T-cell (primary cell): ENCODE measurements at places on chromosomes 6 and 20.

- no peaks in the 10 kb centered on the region for H3K27me3 ChIP-seq
- no peak overlapping the region for H3K4me3 ChIP-seq
- H3K36me3 ChIP-seq, result no peaks in the 10 kb centered on the region
- no peaks in the 10 kb centered on the region for H3K4me1 ChIP-seq
- H3K27ac ChIP-seq, result no peak overlapping the region
- DNase-seq, result no peak
Measured at GRCh38 chr6:74256781-74257180, 560.8 kb downstream of the CD109 start.

DNA sequence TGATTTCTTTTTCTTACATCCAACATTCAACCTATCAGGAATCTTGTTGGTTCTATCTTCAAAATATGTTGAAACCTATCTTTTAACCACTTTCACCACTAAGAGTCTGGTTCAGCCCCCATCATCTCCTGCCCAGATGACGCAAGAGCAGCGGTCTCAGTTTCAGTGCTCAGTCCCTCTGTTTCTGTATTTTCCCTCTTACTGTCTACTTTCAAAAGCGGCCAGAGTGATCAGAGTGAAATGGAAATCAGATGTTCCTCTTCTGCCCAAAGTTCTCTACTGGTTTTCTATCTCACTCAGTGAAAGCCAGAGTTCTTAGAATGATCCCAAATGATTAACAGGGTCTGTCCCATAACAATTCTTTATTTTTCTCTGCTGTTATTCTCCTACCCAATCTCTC is 147.9 kb upstream of the PDE7B start:
- no peaks in the 10 kb centered on the region for H3K4me1 ChIP-seq
- no peak overlapping the region for H3K27ac ChIP-seq
- H3K27me3 ChIP-seq, result no peaks in the 10 kb centered on the region
- no peak overlapping the region for H3K4me3 ChIP-seq

DNA sequence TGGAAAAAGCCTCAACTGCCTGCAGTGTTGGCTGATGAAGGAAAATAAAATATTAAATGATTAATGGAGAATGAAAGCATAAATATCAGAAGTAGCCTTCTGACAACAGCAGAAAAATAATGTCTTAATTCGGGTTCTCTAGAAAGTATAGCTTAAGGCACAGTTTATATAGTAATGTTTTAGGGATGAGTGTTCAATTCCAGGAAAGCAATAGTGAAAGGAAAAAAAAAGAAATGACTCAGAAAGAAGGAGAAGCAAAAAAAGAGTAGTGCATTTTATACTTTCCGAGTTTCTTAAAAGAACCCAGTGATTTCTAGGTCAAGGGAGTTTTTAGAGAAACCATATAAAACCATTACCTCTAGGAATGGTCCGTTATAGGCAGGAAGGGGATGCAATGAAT is 137.3 kb downstream of the HTR1B start:
- no peaks in the 10 kb centered on the region for H3K36me3 ChIP-seq
- no peak overlapping the region for H3K27ac ChIP-seq
- H3K4me1 ChIP-seq, result no peaks in the 10 kb centered on the region
- no peak overlapping the region for H3K4me3 ChIP-seq
- DNase-seq, result no peak

DNA sequence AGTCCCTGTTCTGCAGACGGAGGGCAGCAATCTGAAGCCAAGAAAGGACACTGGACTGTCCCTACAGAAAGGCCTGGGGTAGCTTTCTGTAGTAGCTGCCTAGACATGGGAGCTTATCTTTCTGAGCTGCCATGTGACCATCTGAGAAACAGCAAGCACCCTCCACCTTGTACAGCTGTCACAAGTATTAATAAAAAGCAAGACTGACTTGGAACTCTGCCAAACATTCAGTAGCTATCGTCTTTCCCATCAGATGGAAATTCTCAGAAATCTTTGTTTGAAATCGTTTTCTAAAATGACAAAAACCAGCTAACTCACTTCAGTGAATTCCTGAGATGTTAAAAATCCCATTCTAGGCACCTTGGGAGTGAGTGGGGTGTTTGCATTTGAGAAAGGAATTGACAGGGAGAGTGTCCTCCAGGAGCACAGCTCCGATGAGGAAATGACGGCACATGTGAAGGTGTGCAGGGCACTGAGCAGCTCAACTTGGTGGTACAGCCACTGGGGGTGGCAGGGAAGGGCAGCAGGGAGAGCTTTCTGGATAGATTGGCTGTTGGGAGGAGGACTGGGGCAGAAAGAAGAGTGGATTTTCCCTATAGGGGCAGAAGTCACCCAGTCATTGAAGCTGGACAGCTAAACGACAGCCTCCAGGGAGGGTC is 24.5 kb downstream of the ACSS1 start:
- H3K27ac ChIP-seq, result no peak overlapping the region
- peaks cover 24% of the 10 kb centered on the region for H3K4me1 ChIP-seq
- H3K27me3 ChIP-seq, result no peaks in the 10 kb centered on the region
- H3K4me3 ChIP-seq, result no peak overlapping the region

DNA sequence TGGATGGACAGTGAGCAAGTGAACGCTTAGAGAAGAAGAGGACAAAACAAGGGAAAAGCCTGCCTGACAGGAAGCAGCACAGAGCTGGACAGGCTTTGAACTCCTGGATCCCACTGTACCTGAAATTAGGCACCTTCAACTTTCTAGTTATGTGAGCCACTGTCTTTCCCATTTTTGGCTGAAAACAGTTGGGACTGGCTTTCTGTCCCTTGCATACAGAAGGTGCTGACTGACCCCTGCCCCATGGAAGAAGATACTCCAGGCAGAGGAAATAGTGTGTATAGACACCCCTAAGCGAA is 122.8 kb downstream of the CEBPB start:
- H3K4me3 ChIP-seq, result no peak overlapping the region
- DNase-seq, result no peak
- no peak overlapping the region for H3K27ac ChIP-seq
- no peaks in the 10 kb centered on the region for H3K4me1 ChIP-seq
- no peaks in the 10 kb centered on the region for H3K36me3 ChIP-seq

GRCh38 chr6:34813028-34813713 is 21.3 kb downstream of the BLTP3A start:
- no peaks in the 10 kb centered on the region for H3K27me3 ChIP-seq
- H3K4me1 ChIP-seq, result no peaks in the 10 kb centered on the region
- no peak overlapping the region for H3K4me3 ChIP-seq
- no peak for DNase-seq
- no peaks in the 10 kb centered on the region for H3K36me3 ChIP-seq

- H3K36me3 ChIP-seq, result no peaks in the 10 kb centered on the region
- no peak overlapping the region for H3K27ac ChIP-seq
- DNase-seq, result no peak
- no peaks in the 10 kb centered on the region for H3K27me3 ChIP-seq
- no peaks in the 10 kb centered on the region for H3K4me1 ChIP-seq
Measured at GRCh38 chr6:156519940-156520339, 257.2 kb upstream of the ARID1B start.

GRCh38 chr6:150494241-150494640 is 105.4 kb upstream of the PLEKHG1 start:
- DNase-seq, result no peak
- H3K27me3 ChIP-seq, result no peaks in the 10 kb centered on the region
- H3K27ac ChIP-seq, result no peak overlapping the region
- H3K4me3 ChIP-seq, result no peak overlapping the region
- H3K36me3 ChIP-seq, result no peaks in the 10 kb centered on the region

DNA sequence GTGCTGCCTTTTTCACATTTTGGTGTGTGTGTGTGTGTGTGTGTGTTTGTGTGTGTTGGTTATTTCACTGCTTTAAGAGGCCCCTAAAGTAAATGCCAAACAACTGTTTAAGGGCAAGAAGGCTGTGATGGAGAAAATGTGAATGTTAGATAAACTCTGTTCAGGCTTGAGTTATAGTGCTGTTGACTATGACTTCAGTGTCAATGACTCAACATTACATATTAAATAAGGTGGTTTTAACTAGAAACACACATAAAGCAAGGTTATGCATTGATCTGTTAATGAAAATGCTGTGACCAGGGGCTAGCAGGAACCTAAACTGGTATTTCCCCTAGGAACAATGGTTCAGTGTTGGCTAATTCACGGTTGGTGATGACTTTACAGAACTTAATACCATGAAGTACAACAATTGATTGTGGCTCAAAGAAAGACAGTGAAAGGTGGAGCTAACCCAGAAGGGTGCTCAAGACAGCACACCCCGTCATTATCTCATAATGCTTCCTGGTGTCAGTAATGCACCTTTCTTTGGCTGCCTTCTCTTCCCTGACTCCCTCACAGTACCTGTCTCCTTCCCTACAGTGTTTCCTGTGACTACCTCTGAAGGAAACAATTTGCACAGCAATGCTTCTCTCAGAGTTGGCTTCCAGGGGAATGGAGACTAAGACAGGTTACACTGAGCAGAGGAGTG is 116.1 kb downstream of the RIN2 start:
- no peaks in the 10 kb centered on the region for H3K27me3 ChIP-seq
- no peak for DNase-seq
- H3K27ac ChIP-seq, result no peak overlapping the region
- no peaks in the 10 kb centered on the region for H3K4me1 ChIP-seq

- peak overlapping the region; percentile 2 for H3K4me3 ChIP-seq
- no peak for DNase-seq
- H3K36me3 ChIP-seq, result peaks cover under 1% of the 10 kb centered on the region
- H3K27me3 ChIP-seq, result no peaks in the 10 kb centered on the region
Measured at GRCh38 chr6:109478222-109478805, 4.7 kb downstream of the ZBTB24 start.

DNA sequence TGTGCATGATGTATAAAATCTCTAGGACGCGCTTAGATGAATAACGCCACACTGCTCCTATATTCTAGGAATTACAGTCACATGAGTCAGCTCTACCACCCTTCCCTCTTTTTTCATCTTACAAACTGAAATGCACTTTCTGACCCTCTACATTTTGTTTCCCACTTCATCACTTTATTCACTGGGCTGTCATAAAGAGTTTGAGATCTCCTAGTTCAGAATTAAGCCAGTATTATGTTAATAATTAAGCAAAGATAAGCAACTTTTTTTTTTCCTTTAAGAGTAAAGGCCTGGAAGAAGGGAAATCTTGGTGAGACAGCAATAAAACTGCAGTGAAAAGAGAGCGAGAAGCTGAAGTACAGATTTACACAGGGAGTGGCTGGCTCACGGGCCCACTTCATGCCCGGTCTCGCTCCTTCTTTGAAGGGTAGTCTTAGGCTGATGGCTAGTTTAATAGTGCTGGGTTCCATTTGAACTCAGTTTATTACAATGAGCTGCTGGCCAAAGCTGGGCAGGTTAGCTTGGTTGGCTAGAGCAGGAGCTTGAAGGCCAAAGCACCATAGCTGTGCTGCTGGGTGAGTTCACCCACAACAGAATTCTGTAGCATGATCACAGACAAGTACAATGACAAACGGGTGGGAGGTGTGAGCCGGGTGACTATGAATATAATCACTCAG is 110.6 kb downstream of the MAP7 start:
- DNase-seq, result no peak
- H3K4me1 ChIP-seq, result no peaks in the 10 kb centered on the region
- no peaks in the 10 kb centered on the region for H3K36me3 ChIP-seq
- H3K27me3 ChIP-seq, result no peaks in the 10 kb centered on the region
- no peak overlapping the region for H3K4me3 ChIP-seq
